ENCODE measurements at places on chromosomes 6 and 20.

GRCh38 chr6:95593025-95593424, 15.7 kb downstream of the MANEA start:
- no peak for DNase-seq

- no peak for DNase-seq
These were observed 11.8 kb upstream of the THBD start for GRCh38 chr20:23061262-23061661.

GRCh38 chr6:38708496-38708895, 5.6 kb upstream of the GLO1 start:
- no peak for DNase-seq

GRCh38 chr20:58791286-58791685, 59.4 kb downstream of the GNAS-AS1 start:
- no peak for DNase-seq

DNA sequence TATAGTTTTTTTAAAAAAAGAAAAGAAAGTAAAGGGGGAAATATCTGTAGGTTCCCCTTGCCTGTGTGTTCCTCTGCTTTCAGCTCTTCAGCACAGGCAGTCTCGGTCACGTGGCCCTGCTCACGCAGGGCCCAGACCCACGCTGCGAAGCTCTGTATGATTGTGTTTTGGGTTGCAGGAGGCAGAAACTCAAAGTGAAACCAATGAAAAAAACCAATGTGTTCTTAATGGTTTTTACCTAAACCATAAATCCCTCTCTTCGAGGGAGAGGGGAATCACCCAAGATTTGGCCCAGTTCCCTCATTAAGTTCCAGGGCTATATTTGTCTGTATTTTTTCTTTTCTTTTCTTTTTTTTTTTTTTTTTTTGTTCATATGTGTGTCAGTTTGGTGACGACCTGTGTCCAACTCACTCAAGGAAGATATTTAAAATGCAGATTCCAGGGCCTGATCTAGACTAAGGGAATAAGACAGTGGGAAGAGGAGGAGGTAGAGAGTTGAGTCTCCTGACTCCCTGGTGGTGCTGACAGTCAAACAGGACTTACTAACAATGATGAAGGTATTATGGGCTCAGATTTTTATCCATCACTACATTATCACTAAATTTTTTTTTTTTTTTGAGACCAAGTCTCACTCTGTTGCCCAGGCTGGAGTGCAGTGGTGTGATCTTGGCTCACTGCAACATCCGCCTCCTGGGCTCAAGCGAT, 33.8 kb upstream of the RREB1 start:
- DNase-seq: peak; percentile 65

GRCh38 chr6:1367771-1368170, 21.6 kb upstream of the FOXF2 start:
- DNase-seq: no peak

GRCh38 chr20:13533946-13534345, 104.8 kb downstream of the TASP1 start:
- no peak for DNase-seq

DNA sequence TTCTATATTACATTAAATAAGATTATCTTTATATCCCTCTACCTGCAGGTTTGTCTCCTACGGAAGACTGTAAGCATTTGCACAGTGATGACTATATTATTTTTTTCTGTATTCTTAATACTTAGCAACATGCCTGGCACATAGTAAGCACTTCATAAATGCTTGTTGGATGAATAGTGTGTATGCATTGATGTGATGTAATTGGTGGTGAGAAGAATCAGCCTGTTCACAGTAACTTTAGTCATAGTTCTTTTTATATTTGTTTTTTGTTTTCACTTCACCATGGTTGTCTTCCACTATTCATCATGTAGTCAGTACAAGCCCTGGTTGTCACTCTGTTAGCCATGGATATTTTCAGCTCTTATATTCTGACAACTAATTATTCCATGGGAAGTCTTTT, 184.0 kb upstream of the FLRT3 start:
- DNase-seq: no peak

- DNase-seq: no peak
These were observed 1.2 kb upstream of the NOL4L start for GRCh38 chr20:32586291-32586690.

DNA sequence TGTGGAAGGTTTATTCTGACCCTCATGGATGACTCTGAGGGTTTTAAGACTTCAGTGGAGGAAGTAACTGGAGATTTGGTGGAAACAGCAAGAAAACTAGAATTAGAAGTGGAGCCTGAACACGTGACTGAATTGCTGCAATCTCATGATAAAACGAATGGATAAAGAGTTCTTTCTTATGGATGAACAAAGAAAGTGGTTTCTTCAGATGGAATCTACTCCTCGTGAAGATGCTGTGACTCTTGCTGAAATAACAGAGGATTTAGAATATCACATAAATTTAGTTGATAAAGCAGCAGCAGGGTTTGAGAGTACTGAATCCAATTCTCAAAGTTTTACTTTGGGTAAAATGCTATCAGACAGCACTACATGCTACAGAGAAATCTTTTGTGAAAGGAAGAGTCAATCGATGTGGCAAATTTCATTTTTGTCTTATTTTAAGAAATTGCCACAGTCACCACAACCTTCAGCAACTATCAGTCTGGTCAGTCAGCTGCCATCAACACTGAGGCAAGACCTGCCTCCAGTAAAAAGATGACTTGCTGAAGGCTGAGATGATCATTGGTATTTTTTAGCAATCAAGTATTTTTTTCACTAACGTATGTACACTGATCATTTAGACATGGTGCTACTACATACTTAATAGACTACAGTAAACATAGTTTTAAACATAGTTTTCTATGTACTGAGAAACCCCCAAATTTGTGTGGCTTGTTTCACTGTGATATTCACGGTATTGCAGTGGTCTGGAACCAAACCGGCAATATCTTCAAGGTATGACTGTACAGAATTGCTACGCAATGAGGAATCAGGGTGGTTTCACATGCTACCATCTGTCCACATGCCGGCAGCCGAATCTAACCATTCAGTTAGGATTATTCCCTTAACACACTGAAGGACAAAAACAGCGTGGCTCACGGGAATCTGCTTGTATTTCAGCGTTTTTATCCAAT, 149.0 kb downstream of the MYB start:
- DNase-seq: no peak

All from sciatic nerve (tissue), 2 donors.